ENCODE measurements at places on chromosomes 16 and 17.

DNA sequence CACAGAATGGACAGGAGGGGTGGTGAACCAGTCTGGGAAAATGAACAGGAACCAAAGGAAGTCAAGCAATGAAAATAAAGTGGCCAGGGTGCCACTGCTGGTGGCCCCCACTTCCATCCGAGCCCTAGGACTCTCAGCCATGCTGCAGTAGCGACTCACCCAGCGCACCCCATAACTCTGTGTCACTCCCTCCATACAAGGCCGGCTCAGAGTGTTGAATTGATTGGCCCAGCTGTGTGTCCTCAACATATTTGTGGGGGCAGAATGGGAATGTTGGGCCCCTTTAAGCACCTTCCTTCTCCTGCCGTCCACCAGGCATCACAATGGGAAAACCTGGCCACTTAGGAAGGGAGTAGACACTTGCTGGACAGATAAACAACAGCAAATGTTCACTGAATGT lies 169.0 kb upstream of the SDK2 start:
- DNase-seq: no peak

- no peak for DNase-seq
These were observed 495.4 kb downstream of the TOX3 start for GRCh38 chr16:52051414-52052172.

GRCh38 chr16:13995194-13995593 lies 75.2 kb downstream of the ERCC4 start:
- DNase-seq: no peak

- peak; percentile 20 for DNase-seq
These were observed 2.1 kb upstream of the NRN1L start for GRCh38 chr16:67882374-67883145.

DNA sequence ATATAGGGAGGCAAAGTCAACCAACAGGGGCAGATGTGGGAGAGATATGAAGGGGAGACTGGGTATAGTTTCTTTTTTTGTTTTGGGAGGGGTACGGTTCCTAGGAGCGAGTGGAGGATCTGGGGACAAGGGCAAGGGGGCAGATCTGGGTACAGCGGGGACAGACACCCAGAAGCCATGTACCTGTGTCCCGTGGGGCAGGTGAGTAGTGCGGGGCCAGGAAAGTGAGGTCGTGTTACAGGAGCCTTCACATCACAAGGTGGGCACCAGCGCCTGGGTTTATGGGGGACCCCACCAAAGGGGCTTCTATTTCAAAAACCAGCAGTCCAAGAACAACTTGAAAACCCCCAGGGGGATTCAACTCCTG lies 11.5 kb downstream of the LITAF start:
- DNase-seq: no peak

DNA sequence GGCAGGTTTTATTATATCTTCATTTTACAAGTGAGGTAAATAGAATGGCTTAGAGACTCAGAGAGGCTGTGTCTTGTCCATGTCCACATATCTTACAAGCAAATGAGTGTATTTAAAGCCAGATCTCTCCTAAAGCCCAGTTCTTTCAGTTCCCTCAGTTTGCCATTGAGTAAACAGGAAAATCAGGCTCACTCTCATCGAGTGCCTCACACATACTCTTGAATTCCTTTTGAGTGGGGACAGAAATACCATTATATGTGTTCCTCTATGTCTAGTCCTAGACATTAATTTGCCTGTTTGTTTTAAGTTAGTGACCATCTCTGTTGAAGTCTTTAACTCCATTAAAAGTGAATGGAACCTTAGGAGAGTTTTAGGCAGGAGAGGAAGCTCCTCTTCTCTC lies 40.1 kb downstream of the BPTF start:
- DNase-seq: no peak

DNA sequence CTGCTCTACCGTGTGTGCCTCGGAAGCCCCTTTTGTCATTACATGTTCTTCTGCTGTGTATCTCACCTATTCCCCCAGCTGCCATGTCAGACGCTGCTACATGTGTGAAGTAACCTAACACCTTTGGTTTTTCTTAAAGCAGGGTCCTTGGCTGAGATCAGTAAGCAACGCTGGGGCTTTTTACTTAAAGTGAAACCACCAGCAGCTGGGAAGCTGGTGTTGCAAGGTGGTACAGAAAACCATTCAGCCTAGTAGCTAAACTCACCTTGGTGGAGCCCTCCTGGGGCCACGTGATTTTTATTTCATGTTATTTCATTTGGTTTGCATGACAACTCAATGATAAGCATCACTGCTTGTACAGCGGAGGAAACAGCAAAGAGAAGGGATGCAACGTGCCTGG lies 62.6 kb downstream of the PLCG2 start:
- DNase-seq: no peak

GRCh38 chr17:82065638-82066303 lies at the start of gene DUS1L:
DUS1L (minus strand) TSS chr17:82065804; CDS start chr17:82065059, 745 bp downstream.
- DNase-seq: peak; percentile 58

DNA sequence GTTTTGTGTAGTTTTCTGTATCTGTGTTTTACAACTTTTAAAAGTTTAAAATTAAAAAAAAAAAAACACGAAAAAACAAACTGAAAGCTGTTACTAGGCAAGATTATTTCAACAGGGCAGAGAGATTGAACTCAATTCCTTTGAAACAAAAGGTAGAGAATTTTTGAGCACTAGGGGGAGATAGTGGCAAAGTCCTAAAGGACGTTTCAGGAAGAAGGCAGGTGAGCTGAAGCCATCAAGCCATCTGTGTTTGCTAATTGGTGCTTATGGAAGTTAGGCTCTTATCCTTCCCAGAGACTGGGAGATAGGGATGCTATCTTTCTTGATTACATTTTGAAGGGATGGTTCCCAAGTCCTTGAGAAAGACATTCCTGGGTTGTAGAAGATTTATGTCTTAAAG lies 70.6 kb upstream of the CLEC3A start:
- no peak for DNase-seq

DNA sequence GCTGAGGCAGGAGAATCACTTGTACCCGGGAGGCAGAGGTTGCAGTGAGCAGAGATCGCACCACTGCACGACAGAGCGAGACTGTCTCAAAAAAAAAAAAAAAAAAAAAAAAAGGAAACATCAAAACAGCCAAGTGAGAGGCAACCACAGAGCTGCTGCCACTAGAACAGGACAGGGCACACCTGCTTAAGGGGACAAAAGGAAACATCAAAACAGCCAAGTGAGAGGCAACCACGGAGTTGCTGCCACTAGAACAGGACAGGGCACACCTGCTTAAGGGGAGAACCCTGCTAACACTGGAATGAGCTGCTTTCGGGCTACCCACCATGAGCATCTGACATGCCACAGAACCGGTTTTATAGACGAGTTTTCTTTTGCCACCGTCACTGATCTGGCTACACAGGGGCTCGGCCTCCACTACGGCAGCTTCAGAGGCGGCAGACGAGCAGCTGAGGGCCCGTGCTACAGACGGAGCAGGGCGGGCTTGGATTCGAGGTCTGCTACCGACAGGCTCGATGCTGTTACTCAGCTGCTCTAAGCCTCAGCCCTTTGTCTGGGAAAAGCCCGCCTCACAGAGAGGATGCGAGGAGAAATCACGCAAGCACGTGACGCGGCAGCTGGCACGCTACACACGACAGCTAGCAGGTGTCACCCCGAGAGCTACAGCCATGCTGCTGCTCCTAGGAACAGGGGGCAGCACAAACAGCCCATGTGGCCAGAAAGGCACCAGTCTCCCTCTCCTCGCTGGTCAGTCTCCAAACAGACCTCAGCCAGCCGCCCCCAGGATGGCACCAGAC lies 2.0 kb downstream of the P4HB start:
- no peak for DNase-seq

GRCh38 chr16:12818326-12818725 lies 14.6 kb upstream of the CPPED1 start:
- DNase-seq: no peak

DNA sequence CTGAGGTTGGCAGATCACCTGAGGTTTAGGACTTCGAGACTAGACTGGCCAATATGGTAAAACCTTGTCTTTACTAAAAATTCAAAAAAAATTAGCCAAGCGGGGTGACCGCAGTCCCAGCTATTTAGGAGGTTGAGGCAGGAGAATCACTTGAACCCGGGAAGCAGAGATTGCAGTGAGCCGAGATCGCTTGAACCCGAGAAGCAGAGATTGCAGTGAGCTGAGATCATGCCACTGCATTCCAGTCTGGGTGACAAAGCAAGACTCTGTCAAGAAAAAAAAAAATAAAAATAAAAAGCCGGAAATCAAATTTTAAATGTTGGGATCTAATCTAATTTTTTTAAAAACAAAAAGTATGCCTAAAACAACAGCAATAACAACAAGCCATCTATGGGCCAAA lies 56.3 kb downstream of the ABCC1 start:
- DNase-seq: no peak

- peak; percentile 77 for DNase-seq
These were observed 1389.4 kb upstream of the GOT2 start for GRCh38 chr16:60123392-60124023.

GRCh38 chr17:8693328-8693727 lies 51.3 kb downstream of the CCDC42 start:
- no peak for DNase-seq

DNA sequence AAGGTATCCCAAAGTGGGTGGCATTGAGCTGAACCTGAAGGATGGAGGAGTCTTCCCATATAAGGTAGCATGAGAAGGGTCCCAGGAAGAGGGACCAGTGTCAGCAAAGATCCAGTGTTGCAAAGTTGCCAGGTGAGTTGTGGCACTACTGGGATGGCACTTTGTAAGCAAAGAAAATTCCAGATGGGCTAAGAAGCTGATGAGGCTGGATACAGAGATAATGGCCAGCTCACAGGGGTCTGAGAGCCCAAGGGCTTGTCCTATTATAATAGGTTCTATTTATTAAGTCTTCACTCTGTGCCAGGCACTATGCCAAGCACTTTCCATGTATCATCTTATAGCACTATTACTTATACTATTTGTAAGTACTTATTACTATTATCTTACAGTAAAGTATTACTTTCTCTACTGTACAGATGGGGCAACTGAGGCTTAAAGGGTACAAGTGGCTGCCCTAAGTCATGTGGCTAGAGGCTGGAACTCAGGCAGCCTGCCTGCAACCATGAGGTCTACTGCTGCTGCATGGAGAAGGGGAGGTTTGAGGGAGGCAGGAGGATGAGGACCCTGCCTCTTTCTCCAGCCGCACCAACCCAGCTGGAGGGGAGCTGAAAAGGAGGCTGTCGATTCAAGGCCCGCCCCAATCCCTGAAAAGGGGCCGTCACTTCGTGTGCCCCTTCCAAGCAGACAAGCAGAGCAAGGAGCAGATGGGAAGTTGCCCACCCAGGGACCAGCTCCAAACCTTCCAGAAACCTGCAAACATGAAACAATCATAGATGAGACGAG lies 86.5 kb downstream of the C16orf78 start:
- DNase-seq: no peak

- DNase-seq: no peak
These were observed 5.8 kb upstream of the MRPL58 start for GRCh38 chr17:75006653-75007052.

GRCh38 chr17:8393470-8394231 lies 4.0 kb downstream of the RNF222 start:
- no peak for DNase-seq

DNA sequence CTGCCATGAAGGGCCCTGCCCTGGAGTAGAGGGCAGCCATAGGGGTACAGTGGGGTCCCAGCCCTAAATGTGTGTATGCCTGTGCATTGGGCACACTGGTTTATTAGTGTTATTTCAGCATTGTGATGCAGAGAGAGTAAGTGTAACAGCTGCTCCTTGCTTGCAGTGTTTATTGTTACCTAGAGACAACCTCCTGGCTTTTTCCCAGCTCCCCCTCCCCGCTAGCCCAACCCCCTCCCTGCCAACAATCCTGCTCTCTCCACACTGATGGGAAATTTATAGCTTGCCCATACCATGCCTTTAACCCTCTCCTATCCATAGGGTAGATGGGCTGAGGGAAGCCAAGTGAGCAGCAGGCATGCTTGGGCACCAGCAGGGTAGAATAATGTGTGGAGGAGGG lies 51.3 kb downstream of the NEUROD2 start:
- DNase-seq: no peak

DNA sequence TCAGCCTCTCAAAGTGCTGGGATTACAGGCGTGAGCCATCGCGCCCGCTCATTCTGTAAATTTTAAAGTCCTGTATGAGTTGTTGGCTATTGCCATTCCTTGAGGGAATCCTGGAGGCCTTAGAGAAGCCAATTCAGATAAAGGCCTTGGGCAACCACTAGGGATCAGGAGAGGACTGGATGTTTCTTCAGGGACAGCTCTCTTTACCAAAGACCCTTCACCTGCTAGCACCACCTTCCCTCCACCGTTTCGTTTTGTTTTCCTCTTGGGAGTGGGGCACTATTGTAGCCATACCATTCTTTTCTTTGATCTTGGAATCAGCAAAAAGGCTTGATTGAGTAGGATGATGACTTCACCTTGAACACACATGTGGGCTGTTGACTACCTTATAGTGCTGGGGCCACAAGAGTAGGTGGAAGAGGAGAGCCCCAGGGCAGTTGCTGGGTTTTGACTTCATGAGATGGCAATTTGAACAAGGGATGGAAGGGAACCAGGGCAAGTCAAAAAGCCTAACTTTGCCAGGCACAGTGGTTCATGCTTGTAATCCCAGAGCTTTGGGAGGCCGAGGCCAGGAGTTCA lies 7.0 kb upstream of the ANKRD40CL start:
- DNase-seq: no peak

GRCh38 chr16:27365142-27366089 lies 36.6 kb upstream of the IL21R start:
- DNase-seq: peak; percentile 9

DNA sequence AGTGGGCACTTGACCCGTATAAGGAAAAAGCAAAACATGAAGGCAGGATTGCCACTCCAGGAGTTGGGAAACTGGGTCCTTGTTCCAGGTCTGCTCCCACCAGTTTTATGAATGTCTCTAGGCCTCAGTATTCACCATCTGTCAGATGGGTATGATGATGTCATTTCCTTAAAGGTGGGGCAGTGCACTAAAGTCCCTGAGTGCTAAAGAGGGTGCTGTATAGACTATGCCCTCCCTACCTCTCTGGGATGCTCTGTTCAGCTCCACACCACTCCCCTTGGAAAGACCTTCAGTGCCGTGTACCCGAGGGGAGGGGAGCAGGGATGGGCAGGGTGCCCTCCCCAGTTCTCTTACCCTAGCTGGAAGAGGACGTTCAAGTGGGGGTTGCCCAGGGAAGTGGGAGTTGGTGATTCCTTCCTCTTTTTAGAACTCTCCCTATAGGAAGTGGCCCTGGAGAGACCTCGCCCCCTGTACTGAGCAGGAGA lies 2.2 kb downstream of the LASP1 start:
- DNase-seq: no peak

- no peak for DNase-seq
These were observed 173.6 kb downstream of the PHKB start for GRCh38 chr16:47634727-47635126.

- peak; percentile 30 for DNase-seq
These were observed 589 bp downstream of the ARL6IP1 start for GRCh38 chr16:18800775-18801144.

GRCh38 chr17:56319531-56319930 lies 166.3 kb downstream of the ANKFN1 start:
- DNase-seq: peak; percentile 70

- DNase-seq: peak; percentile 16
These were observed 30.0 kb downstream of the SOX9 start for GRCh38 chr17:72150632-72151460.

- no peak for DNase-seq
These were observed 3.5 kb downstream of the GNG13 start for GRCh38 chr16:797120-797420.
